BJ (cell line): ENCODE measurements at places on chromosomes 3 and 15. TPM values are rescaled to one million over a fixed set of nuclear protein-coding genes. Genes with fewer than 3 reads are reported as not detected.

Gene SLC22A14
- polyA plus RNA-seq: 0.15 and 0.33 TPM in 2 replicates

Gene ROPN1B
- not detected in 2 replicates for polyA plus RNA-seq

Gene TNFSF10
- polyA plus RNA-seq: 0.17 TPM in 1 of 2 replicates, not detected in the other

Gene SLC6A1
- not detected in 2 replicates for polyA plus RNA-seq

Gene CD276
- 61.9 and 107 TPM in 2 replicates for polyA plus RNA-seq

Gene SMC4
- polyA plus RNA-seq: 26.1 and 41.5 TPM in 2 replicates

GRCh38 chr3:114623420-114624046, 329.7 kb downstream of the TIGIT start:
- DNase-seq: no peak

DNA sequence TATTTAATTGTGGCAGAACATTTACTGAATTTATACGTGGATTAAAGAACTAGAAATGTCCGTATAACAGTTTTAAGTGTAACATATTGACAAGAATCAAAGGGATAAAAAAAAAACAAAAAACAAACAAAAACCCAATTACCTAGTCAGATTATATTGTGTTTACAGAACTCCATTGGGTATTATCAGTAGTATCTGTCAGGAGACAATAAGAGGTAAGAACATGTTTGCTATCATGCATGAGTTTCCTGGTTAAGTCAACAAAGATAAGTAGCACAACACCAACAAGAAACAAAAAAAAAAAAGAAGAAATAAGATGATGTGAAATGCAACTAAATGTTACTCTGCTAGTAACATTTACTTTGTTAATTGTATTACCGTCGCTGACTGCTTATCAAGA, 570.6 kb downstream of the ZBBX start:
- DNase-seq: no peak

DNA sequence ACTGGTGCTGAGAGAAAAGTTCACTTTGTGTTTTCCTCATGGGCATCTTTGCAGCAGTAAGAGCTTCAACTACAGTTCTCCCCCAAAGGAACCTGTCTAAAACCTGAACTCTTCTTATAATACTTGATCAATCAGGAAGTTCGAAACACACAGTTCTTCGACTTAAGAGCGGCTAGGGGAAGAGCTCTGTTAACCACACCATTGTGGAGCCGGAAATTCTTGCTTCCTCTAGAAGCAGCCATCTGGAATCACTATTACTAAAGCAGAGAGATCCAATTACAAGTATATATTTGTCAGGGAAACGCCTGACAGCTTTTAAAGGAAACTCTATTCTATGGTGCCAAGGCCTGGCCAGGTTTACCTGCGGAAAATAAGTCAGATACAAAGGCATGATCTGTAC, 337.3 kb upstream of the CBLB start:
- no peak for DNase-seq

DNA sequence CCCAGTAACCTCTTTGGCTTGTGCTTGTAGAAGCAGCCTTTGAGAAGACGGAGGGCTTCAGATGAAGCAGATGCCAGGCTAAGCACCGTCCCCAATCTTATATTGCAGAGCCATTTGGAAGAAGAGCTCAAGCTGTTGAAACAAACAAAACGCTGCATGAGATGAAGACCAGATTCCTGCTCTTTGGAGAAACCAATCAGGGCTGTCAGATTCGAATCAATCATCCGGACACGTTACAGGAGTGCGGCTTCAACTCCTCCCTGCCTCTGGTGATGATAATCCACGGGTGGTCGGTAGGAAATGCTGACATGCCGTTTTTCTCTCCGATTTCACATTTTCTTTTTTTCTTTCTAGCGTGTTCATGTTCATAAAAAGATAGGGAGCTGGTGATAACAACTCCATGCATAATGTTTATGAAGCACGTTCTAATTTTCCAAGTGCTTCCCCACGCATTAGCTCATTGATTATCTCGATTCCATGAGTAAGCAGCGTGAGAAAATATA, 106.5 kb downstream of the LIPC start:
- DNase-seq: no peak

- no peak for DNase-seq
Observed at GRCh38 chr3:89042236-89042835, 65.1 kb upstream of the EPHA3 start.

DNA sequence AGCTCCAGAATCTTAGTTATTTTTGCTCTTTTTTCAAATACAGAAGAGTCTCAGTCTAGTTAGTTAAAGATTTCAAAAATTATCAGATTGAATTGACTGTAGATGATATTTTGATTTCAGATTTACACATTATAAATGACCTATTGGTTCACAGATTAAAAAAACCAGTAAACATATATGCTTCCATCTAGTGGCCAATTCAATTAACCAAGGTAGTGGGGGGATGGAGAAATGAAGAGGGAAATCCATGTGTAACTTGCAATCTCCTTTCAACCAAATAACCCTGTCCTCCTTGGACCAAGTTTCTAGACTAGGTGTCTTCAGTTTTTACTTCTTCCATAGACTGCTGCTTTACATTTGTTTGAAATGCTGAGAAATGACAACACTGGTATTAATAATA, 789.8 kb downstream of the ROBO1 start:
- no peak for DNase-seq

DNA sequence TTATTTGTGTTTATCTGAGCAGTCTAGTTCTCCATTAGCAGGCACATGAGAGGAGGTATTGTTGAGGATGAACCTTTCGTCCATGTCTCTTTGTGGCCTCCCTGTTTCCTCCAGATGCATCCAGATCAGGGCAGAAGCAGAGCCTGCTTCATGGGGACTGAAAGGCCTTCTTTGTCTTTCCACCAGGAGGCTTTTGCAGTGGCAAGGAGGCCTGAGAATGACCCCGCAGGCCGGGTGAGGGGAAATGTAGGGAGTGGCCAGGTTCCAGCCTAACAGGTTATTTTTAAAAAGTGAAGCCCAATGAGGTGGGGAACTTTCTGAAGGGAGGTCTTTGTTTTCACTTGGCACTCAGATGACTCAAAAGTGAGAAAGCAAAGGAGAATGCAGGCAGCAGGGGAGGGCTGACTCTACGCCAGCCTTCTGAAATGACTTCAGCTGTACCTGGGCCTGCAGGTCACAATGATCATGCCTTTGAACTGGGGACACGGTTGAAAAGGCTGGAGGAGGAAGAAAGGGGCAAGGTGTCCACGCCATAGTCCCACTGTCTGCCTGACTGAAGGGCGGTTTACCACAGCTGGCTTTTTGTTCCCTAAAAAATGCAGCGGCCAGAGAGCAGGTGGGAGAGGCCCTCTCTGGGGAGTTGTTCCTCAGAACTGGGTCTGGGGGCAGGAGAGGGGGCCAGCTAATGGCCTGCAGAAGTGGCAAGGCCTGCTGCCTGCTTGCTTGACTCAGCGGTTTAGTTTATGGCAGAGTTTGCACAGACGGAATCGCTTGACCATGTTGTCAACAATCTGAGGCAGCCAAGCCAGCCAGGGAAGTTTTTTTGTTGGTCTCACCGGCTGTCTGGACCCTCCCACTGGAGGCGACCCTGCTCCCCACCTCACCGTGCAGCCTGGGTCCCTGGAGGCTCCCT, 28.7 kb downstream of the CMTM7 start:
- DNase-seq: no peak

GRCh38 chr3:151591441-151591840, 130.6 kb upstream of the IGSF10 start:
- DNase-seq: no peak

DNA sequence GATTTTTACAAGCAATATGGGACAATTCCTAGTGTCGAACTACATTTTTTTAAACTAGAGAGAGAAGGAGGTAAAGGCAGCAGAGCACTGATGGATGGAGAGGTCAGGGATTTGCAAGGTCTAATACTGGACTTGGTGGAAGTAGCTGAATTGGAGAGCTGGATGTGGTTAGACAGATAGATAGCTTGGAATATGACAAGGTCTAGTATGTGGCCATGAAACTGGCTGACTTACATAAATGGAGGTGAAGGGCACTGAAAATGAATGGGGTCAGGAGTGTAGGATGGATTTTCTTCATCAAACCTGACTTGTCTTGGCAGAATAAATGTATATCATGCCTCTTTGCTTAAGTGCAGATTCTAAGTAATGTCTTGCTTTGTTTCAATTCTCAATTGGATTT, 10.1 kb upstream of the RTP4 start:
- no peak for DNase-seq

DNA sequence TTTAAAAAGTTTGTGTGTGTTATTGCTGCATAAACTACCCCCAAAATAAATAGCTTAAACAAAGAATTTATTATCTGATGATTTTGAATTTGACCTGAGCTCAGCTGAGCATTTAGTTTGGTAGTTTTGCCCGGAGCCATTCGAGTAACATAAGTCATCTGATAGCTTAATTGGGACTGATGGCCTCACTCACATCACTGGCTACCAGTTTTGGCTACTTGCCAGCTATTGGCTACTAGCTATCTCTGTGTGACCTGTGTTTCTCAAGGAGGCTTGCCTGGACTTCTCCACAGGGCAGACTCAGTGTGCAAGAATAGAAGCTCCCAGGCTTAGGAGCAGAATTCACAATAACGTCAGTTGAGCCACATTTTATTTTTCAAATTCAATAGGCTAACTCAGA, 9.0 kb downstream of the CNTN3 start:
- no peak for DNase-seq

- no peak for DNase-seq
Observed at GRCh38 chr15:74542166-74543042, 1.4 kb downstream of the ARID3B start.

- no peak for DNase-seq
Observed at GRCh38 chr15:41019174-41019573, 65.9 kb downstream of the CHAC1 start.

- DNase-seq: no peak
Observed at GRCh38 chr3:52434491-52435115, 10.3 kb downstream of the SEMA3G start.

GRCh38 chr15:66729331-66729951, 27.4 kb downstream of the SMAD6 start:
- no peak for DNase-seq

DNA sequence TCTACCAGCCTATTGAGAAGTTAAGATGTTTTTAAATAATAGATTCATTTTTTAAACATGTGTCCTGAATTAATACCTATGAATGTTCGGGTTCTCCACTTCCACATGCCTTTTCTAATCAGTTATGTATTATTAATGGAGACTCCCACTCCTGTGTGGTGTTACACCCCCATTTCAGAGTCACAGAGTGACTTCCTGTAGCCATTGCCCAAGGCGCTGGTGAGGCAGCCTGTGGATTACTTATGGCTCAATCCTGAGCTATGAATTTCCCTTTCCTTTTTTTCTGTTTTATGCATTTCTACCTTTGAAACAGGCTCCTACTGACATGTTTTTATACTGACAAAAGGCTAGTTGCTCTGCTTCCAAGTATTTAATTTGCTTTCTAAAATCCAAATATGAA, 162.3 kb downstream of the GABRG3 start:
- no peak for DNase-seq

DNA sequence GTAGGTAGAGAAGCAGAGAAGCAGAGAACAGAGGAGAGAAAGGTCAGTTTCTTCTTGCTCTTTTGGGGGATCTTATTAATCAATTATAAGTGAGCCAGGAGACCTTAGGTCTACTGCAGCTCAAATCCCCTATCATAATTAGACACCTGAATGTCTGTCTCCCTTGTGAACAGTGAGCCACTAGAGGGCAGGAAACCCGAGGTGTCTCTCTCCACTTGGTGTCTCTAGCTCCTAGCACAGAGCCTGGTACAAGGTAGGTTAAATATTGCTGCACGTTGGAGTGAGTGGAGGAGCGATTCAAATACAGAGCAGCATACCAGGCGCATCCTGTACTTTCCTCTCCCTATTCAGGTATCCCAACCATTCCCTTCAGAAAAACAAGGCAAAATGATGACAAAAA, 2.0 kb upstream of the ST8SIA2 start:
- DNase-seq: no peak

GRCh38 chr3:11591391-11592282, 52.1 kb downstream of the VGLL4 start:
- no peak for DNase-seq

GRCh38 chr3:139418144-139418543, 28.7 kb upstream of the COPB2 start:
- DNase-seq: no peak

DNA sequence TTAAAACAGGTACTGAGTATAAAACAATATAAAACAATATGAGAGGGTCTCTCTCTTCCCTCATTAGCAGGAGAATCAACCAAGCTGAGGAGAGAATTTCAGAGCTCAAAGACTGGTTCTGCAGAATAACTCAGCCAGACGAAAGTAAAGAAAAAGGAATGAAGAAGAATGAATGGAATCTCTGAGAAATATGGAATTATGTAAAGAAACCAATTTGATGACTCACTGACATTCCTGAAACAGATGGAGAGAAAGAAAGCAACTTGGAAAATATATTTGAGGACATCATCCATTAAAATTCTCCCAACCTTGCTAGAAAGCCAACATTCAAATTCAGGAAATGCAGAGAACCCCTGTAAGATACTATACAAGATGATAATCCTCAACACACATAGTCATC, 630.9 kb downstream of the PYDC2 start:
- DNase-seq: no peak

DNA sequence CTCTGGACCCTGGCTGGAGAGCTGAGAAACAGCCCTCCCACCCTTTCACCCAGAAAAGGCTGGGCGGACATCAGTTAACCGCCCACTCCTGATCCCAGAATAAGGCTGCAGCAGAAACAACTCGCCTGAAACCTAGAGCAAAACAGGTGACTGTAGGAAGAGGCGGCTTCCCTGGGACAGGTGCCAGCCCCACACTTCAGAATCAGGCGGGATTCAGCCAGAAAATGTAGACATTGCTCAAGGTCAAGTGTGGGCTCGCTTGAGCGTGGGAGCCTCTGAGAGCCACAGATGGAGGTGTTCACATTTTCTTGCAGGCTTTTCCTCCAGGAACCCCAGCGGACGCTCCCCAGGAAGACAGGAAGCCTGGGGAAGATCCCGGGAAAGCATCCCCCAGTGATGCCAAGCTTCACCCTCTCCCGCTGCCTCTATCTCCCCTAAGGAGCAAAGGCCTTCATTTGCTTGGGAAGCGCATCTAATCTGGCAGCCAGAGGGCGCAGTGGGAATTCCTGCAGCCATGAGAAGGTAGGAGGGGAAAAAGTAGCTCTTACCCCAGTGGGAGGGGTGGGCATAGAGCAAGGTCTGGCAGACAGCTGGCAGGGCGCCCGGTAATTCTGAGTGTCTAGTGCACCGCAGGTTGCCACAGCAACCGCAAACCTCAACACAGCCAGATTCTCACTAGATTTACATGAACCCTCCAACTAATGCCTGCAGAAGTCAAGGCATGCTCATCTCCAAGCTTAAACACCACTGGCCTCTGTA, 77.7 kb downstream of the OCA2 start:
- DNase-seq: no peak

DNA sequence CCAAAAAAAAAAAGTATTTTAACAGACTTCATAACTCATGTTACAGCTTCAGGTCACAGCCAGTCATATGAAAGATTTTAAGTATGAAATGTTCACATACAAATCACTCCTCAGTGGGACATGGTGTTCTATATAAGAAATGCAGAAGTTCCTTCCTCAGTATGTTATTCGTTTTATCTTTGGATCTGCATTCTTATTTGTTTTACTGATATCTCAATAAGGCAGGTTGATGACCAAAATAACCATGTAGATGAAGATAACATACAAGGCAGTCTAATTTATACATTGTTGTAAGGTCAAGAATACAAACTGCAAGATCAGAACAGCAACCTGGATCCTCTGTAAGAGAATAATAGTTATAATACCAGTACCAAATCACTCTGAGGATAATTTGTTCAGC, 75.6 kb downstream of the CHAC1 start:
- DNase-seq: no peak
